Thoracic aorta (tissue), 2 donors: ENCODE measurements at places on chromosomes 3 and 15. TPM values are rescaled to one million over a fixed set of nuclear protein-coding genes. Genes with fewer than 3 reads are reported as not detected.

GRCh38 chr15:25985165-25985564 is 122.0 kb upstream of the ATP10A start:
- DNase-seq, result no peak
- no peak overlapping the region for H3K27ac ChIP-seq
- H3K27me3 ChIP-seq, result no peaks in the 10 kb centered on the region
- no peaks in the 10 kb centered on the region for H3K4me1 ChIP-seq

IL20RB gene
- total RNA-seq, result 0.71 TPM

GUCA1C gene
- total RNA-seq, result not detected

C2CD4A gene
- 1.8 TPM for total RNA-seq
